ENCODE measurements at places on chromosomes 6 and 20.
A peak's percentile ranks its signal among the peaks of the same experiment; 100 is the strongest.

- no peak for DNase-seq
Measured at GRCh38 chr6:47047479-47048407, 5.6 kb upstream of the ADGRF1 start.

GRCh38 chr6:159602431-159603041, 90.5 kb downstream of the SOD2 start:
- DNase-seq, result no peak

DNA sequence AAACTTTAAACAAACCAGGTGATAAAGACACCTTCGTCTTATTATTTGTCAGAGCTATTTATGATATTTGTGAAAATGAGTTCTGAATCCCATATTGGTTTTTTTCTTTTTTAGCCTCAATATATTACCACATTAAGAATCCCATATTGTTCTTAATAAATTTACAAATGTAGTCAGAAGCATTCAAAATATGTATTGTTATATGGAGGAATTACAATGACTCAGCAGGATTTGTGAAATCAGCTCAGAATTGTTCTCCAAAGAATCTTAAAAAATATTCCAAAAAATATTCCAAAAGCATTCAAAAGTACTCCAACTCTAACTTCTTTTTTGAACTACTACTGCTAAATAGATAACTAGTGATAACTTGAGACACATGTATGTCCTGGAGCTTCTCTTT, 6.5 kb upstream of the ZNF343 start:
- no peak for DNase-seq

DNA sequence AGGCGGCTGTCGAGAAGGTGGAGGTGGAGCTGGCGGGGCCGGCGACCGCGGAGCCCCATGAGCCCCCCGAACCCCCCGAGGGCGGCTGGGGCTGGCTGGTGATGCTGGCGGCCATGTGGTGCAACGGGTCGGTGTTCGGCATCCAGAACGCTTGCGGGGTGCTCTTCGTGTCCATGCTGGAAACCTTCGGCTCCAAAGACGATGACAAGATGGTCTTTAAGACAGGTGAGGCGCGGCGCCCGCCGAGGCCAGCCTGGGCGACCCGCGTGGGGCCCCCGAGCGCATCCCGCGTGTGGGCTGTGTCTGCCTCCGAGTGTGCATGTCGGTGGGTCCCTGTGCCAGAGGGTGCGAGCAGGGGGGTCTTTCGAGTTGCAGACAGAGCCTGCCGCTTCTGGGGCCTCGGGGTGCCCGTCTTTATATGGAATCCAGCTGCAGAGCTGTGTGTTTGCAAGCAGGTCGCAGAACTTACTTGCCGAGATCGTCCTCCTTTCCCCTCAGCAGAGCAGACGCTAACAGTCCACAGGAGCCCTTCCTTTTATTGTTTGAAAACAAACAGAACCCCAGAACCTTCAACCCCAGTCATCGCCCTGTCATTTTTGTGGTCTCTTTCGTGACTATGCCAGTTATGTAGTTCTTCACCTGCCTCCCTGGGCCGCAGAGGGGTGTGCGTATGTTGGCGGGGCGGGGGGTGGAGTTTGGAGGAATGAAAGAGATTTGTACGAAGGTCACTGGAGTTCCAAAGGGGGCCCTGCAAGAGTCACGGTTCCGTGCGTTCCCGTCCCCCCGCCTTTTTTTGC, 766 bp downstream of the SLC16A10 start:
- peak; percentile 23 for DNase-seq

- DNase-seq, result no peak
Measured at GRCh38 chr6:100163035-100163434, 169.0 kb upstream of the MCHR2 start.

- no peak for DNase-seq
Measured at GRCh38 chr6:1858196-1858595, 248.5 kb downstream of the FOXC1 start.

DNA sequence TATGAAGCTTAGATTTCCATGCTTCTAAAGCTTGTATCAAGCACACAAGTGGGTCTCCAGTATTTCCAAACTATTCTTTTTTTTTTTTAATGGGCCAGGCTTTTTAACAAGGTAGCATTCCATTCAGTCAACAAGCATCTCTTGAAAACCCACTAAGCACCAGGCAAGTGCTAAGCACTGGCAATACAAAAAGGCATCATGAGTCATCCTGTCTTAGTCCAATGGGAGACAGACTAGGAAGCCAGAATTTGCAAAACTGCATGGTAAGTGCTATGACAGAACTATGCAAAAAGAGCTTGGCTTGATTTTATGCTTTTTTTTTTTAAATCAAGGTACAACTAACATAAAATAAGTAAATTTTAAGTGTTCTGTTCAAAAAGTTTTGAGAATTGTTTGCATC, 109.3 kb upstream of the DST start:
- no peak for DNase-seq

DNA sequence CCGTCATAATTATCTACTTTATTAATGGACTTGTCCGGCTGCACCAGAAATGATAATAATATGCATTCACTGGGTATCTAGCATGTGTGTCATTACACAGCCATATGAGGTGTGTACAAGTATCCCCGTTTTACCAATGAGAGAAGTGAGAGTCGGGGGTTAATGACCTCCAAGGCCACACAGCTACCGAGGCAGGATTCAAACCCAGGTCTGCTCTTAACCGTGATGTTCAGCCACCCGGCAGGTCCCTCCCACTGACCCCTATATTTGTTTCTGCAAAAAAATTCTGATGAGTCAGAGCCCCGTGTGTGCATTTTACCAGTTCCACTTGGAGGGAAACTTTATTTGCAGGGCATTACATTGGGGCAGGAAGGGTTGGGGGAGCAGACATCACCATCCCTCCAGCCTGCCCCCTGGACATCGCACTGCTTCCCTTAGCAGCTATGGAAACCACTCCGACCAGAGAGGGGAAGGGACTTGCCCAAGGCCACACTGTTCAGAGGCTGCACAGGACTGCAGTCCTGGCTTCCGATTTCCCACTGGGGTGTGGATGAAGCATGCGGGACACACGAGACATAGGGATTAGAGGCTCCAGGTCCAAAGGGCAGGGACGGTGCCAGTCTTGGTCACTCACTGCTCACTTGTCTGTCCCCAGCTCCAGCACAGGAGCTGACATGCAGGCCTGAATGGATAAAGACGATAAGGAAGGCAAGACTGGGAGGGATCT, 10.1 kb upstream of the SRC start:
- DNase-seq, result no peak

GRCh38 chr6:166763606-166764472, 136.8 kb upstream of the RPS6KA2 start:
- no peak for DNase-seq

DNA sequence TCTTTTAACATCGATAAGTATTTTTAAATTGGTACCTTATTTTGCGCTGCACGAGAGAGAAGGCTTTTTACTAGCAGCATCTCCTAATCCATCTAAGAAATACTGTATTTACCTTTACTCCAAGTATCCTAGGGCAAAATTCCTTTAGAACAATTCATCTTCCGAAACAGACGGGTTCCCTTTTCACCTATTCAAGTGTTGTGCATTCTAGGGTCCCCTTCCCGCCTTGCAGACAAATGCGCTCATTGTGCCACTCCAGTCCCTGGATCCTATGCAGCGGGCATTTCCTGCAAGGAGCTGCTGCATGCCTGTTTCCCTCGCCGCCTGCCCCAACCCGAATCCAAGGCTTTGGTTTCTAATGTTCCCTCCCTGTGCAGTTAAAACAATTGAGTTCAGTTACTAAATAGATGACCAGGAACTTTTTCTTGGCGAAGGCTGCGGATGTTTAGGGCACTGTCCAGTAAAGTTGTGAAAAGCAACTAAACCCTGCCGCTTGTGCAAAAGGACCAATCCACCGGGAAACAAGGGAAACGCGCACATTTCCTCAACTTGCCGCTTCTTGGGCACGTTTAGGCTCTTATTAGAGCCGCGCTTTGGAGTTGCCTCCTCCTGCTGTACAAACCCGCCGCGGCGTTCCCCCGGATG, 556 bp upstream of the SCAF8 start:
- DNase-seq, result no peak

- no peak for DNase-seq
Measured at GRCh38 chr20:56554869-56555268, 21.8 kb downstream of the FAM209B start.

DNA sequence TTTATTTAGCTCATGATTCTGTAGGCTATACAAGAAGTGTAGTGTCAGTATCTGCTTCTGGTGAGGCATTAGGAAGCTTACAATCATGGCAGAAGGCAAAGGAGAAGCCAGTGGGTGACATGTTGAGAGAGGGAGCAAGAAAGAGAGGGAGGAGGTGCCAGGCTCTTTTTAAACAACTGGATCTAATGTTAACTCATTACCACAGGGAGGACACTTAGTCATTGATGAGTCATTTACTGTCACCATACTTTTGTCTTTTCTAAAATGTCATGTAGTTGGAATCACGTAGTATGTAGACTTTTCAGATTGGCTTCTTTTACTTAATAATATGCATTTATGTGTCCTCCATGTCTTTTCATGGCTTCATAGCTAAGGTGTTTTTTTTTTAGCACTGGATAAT, 58.1 kb downstream of the NUS1 start:
- DNase-seq, result no peak

GRCh38 chr20:46657137-46657536, 5.9 kb upstream of the SLC13A3 start:
- DNase-seq, result no peak

DNA sequence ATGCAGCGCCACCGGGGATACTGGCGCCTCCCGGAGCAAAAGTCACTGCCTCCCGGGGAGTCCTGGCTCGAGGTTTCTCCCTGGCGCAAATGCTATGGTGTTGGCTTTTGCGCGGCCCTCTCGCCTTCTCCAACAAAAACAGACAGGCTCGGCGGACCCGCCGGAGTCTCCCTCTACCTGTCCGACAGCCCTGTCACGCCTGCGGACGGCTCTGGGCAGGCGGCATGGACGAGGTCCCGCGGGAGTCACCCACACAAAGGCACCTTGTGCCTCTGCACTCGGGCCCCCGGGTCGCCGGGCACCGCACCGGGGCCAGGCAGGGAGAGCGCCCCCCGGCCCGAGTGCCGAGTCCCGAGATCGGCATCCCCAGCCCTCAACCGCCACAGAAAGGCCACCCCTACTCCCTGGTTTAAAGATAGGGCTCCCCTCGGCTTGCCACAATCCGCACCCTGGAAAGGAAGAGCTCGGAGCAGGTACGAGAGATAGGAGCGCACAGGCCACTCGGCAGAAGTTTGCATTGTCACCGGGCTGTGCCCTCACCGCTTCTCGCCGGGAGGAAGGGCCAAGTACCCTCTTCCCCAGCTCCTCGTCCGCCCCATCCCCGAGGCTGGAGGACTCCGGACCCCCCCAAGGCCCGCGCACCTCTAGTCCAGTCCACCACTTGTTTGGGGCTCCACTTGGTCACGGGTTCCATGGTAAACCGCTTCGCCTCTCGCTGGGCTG, 903 bp downstream of the CNKSR3 start:
- no peak for DNase-seq

- no peak for DNase-seq
Measured at GRCh38 chr6:36649701-36650484, 28.6 kb upstream of the CDKN1A start.

DNA sequence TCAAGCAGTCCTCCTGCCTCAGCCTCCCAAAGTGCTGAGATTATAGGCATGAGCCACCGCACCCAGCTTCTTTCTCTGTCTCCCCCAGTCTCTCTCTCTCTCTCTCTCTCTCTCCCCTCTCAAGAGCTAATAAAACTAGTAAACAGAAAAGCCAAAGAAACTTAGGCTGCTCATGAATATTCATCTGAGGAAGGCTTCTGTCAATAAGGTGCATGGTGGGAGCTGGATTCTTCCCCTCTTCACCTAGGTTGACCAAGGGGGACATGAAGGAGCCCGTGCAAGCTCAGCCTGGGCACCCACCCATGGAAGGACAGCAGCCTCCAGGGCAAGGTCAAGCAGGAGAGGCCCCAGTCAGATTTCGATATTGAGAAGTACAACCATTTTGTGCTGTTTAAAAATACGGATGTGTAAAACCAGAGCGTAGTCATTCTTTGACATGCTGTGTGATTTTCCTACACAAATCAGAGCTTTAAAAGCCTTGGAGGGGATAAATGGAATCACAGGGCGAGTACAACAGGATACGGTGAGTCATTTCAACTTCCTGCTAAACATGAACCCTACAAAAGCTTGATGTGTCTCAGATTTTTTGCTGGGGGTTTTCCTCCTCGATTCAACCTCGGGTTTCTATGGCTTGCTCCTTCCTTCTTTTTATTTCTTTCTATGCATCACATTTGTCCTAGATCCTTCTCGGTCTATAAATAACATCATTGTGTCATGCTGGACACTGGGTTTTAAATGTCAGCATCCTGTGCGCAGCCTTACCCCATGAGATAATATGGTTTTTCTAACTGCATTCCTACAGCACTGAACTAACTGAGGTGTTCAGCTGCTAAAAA, 368.9 kb upstream of the JARID2 start:
- no peak for DNase-seq

DNA sequence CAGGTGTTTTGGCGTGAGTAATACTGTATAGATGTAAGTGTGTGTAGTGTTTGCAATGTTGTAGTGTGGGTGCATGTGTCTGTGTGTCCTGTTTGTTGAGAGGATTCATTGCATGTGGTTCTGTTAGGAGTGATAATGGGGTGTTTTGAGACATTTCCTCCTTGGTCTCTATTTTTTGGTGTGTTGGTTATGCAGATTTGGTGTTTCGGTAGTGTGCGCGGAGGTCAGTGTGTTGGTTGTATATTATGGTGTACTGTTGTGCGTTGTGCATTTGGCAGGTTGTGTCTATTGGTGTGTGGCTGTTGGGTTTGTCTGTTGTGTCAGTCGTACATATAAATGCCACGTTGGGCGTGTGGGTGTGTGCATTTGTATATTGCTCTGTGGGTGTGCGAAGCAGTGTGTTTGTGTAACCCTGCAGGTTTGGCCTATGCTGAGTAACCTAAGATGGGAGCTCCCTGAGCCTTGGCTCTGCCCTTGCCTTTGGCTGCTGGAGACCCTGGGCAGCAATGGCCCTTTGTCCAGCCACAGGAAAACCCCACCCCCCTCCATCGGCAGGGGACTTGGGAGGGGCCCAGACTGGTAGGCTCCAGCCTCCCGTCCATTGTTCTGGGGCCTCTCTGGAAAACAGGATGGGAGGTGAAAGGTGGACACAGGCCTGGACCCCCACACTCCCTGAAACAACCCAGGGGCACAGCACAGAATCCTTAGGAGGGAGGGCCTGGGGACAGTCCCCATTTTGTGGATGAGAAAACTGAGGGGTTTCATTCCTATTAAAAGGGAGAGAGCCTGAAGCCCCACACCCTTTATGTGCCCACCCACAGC, 10.3 kb upstream of the ID1 start:
- no peak for DNase-seq

DNA sequence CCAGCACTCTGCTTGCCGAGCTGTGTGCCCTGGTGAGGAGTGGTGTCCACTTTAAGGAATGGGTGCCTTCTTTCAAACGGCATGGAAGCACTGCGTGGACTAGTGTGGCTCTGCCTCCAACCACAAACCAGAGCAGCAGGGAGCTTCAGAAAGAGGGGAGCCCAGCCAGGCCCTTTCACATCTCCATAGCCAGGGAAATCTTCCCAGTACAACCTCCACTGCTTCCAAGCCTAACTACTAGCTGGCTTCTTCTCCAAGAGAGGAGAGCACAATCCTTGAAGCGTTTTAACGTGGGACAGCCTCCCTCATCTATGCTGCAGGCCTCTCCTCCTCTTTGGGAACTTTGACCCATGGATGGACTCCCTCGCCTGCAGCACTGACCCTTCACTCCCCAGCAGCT, 26.7 kb downstream of the TNXB start:
- DNase-seq, result no peak

Data from stimulated activated CD4-positive, alpha-beta T cell treated with anti-CD3 and anti-CD28 coated beads, Interleukin-1b, Interleukin-23, amount 100 ng/mL, for 24 hours (primary cell).